Memory B cell (primary cell): ENCODE measurements at places on chromosomes 2 and 18.

- no peak for DNase-seq
Measured at GRCh38 chr18:74519320-74520095, 14.8 kb upstream of the CNDP1 start.

DNA sequence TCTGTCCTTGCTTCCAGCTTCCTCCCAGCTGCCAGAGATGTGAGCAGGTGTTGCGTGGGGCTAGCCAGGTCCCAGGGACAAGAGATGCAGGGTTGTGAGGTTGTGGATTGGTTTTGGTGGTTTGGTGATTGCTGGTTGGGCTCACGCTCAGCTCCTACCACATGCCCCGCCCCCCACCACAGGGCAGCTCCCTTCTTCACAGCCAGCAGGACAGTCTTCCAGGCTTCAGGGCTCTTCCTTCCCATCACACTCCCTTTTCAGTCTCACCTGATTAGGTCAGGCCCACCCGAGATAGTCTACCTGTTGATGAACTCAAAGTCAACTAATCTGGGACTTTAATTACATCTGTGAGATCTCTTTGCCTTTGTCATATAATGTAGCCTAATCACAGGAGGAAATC, 52.0 kb upstream of the GLI2 start:
- no peak for DNase-seq

DNA sequence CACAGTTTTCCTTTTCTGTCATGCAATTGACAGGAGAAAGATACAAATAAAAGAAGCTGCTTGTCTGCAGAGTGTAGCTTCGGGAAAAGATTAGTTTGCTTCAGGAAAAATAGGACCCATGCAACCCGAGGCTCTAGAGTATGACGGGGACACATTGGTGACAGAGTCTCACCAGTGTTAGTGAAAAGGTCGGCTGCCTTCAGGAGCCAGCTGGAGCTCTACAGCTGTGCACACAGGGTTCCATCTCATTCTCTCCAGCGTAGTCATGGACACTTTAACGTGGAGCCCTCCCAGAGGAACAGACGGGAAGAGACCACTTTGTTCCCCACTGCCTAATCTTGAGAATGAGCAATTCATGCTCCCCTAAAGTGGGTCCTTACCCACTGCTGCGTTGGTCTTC, 42.9 kb downstream of the FECH start:
- no peak for DNase-seq

GRCh38 chr2:184598002-184598315, 370 bp upstream of the ZNF804A start:
- no peak for DNase-seq

DNA sequence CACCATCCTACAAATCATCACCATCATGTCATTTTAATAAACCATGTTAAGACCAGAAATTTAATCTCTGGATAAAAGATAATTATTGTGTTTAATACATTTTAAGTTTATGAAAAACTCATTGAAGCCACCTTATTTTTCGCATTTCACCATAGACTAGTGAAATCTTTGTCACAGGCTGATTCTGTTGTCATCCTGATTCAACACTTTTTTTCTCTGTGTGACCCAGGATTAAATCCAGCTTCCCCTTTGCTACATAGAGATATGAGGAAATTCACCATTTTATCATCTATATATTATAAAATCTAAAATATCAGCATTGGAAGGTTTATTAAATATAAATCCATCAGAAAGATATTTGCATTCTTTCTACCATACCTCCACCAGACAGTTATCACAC, 29.2 kb upstream of the MRO start:
- DNase-seq: no peak

DNA sequence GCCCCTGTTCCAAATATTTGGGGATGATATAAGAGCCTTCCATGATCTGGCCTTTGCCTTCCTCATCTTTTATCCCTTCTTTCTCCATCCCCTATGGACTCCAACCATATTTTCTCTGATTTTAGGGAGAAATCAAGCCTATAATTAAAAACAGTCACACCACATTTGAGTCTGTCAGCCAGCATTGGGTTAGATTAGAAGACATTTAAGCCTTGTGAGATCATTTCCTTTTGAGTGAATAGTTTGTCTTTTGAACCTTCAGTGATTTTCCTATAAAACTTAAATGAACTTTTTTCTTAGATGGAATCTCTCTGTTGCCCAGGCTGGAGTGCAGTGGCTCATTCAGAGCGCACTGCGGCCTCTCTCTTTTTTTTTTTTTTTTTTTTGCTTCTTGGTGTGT, 7.6 kb upstream of the C18orf32 start:
- no peak for DNase-seq

GRCh38 chr2:168712053-168712452, 90.4 kb upstream of the NOSTRIN start:
- peak; percentile 0 for DNase-seq

GRCh38 chr2:240127191-240127750, 8.8 kb downstream of the COPS9 start:
- no peak for DNase-seq

DNA sequence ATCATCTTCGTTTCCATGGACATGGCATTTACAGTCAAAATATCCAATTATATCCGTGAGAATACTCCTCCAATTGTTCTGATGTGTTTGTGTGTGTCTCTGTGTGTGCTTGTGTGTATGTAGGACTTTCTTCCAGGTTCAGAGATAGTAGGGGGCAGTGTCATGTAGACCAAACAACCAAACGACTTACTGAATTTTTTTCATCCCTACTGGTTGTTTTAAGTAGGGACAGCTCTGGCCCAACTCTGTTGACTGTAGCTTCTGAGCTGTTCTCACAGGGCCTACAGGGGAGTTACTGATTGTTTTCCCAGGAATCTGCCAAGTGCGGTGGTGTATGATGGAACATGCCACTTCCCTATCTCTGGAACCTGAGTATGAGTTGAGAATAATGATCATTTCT, 69.6 kb downstream of the ETAA1 start:
- DNase-seq: no peak

DNA sequence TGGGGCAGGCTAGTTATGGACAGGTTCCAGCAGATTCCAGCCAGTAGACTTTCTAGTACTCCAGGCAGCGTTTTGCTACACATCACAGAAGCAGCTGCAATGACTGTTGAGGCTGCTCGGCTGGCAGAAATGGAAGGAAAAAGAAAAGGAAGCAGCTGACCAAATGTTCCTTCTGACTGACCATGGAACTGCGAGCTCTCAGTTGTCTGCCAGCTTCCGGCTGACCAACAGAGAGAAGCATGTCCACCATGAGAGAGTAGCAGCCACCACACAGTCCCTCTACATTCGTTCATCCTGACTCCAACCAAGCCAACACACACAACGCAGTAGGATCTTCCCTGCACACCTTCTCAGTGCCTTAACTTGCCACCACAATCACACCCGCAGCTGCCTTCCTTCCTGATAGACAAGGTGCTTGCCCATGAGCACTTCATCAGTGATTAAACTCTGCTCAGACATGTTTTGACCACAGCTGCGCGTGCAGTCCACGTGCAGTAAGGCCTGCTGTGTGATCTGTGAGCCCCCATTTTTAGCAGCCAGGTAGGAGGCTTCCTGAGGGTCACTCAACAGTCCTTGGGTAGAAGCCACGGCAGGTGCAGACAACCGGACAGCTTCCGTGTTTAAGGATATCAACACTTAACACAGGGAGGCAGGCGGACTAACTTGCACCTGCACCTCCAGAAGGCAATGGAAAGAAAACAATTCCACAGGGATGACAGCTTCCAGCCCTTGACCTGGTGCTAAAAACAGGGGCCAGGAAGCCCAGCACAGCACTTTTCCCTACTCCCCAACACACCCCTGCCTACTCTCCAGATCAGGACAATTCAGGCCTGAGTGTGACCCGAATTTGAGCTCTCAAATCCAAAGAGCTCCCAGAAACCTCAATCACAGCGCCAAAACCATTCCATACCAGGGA, 996 bp downstream of the TGFBRAP1 start:
- DNase-seq: no peak

DNA sequence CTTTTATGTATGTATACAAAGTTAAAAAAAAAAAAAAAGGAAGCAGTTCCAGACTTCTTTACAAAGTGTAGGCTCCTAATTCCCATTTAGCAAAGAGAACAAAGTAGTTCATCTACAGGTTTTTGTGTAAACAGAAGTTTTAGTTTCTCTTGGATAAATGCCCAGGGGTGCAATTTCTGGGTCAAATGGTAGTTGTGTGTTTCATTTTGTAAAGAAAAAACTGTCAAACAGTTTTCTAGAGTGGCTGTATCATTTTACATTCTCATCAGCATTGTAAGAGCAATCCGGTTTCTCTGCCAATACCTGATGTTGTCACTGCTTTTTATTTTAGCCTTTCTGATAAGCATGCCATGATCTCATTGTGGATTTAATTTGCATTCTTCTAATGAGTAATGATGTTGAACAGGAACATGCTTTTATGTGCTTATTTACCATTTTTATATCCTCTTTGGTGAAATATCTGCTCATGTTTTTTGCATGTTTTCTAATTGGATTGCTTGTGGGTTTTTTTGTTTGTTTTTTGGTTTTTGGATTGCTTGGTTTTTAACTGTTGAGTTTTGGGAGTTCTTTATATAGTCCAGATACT, 16.6 kb upstream of the PSME4 start:
- DNase-seq: no peak

GRCh38 chr2:173590276-173590861, 235.7 kb downstream of the CDCA7 start:
- DNase-seq: no peak

DNA sequence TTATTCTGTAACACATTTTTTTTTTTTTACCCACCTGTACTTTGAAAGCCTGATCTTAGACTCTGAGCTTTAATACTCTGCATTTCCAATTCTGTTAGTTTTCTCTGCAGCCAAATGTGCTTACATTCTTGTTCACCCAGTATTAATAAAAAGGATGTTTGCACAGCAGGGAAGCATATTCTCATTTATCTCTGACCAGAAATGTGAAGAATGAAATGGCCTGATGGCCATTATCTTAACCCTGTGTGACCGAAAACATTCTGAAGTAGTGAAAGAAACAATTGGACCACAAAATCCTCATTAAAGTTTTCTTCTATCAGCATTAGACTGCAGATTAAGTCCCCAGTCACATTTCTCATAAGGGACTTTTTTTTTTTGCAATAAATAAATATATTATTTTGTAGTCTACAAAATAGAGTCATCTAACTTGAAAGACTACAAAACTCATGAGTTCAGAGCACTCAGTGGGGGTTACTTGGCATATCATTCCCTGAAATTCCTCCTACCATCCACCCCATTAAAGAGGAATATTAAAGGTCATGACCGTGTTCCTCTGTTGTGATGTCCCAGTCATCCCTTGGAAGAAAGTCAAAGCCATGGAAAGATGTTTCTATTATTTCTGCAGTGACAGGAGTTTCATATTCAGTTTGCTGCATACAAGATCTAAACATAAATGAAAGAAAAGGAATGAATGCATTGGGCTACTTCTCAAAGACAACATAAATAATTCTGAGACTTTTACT, 364.4 kb downstream of the RND3 start:
- no peak for DNase-seq
